Substantia nigra (tissue), 51 donors: ENCODE measurements at places on chromosomes 4 and X.
A peak's percentile ranks its signal among the peaks of the same experiment; 100 is the strongest.

GRCh38 chr4:145828802-145829485 is 109.7 kb downstream of the ZNF827 start:
- DNase-seq, result no peak

- DNase-seq, result no peak
Measured at GRCh38 chr4:130335417-130336194, 1239.7 kb downstream of the C4orf33 start.

- DNase-seq, result no peak
Measured at GRCh38 chr4:159593681-159594080, 490.8 kb downstream of the RAPGEF2 start.

- DNase-seq, result no peak
Measured at GRCh38 chr4:68451246-68452211, 4.3 kb downstream of the TMPRSS11E start.

GRCh38 chr4:87250294-87250693 is 29.9 kb upstream of the KLHL8 start:
- no peak for DNase-seq

DNA sequence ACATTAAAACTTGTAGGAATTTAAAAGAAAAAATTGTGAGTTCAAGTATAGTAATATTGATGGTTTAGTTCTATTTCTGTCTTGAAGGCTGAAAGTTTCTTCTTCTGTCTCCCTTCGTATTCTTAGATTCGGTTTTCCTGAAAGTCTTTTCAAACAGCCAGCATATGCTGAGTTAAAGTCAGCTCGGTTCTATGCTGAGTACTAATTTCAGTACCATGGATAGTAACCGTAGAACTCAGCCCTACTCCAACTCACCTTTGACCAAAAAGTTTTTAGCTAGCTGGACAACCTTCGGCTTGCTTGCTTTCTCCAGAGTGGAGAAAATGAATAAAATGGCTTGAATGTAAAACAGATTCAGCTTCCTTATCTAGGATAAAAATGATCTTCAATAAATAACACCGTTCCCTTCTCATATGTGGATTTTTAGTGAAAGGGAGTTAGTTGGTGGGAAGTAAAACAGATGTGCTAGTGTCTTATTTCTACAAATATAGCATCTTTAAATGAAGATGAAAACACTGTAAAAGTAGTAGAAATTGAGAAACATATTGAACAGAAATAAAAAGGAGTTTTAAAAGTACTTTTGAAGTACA is 5.2 kb downstream of the POU4F2 start:
- DNase-seq, result no peak

DNA sequence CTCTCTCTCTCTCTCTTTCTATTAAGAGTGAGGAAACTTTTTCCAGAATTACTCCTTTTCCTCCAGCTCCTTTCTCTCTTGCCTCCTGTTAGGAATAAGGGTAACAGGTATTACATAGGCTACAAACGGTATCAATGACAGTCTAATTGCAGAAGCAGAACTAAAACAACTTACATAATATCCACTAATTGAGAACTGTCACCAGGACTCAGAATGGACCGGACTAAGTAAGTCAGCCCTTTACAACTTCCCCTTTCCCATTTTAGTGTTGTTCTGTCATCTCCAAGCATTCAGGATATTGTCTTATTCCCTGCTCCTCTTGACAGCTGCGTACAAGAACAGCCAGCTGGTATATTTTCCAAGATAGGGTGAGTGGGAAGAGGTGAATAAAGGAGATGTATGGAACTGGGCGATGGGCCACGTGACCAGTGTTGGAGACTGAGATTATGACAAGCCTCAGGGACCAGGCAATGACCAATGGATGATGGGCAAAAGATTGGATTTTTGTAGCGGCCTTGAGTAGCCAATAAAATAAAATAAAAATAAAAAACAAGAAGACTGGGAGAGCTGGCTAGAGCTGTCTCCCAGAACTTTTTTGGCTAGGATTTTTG is 2.3 kb upstream of the FNIP2 start:
- no peak for DNase-seq

DNA sequence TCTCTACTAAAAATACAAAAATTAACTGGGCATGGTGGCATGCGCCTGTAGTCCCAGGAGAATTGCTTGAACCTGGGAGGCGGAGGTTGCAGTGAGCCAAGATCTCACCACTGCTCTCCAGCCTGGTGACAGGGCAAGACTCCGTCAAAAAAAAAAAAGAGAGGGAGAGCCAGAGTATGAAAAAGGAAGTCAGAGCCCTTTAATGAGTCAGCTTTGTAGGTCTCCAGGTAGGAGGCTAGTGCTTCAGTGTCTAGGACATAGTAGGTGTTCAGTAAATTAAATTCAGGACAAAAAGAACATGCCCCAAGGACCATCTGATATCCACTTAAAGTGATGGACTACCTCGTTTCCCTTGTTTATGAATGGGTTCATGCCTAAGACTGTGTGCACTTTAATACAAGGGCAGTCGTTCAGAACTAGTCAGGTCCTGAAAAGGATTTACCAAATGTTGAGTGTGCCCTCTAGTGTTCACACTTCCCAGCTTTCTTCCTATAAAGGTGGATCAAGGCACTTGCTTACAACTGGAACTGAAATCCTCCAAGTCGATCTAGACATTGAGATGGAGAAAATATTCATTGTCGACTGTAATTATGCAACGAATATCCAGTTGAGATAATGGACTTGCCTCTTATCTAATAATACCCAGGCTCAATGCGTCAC is 29.0 kb downstream of the F9 start:
- peak; percentile 17 for DNase-seq

DNA sequence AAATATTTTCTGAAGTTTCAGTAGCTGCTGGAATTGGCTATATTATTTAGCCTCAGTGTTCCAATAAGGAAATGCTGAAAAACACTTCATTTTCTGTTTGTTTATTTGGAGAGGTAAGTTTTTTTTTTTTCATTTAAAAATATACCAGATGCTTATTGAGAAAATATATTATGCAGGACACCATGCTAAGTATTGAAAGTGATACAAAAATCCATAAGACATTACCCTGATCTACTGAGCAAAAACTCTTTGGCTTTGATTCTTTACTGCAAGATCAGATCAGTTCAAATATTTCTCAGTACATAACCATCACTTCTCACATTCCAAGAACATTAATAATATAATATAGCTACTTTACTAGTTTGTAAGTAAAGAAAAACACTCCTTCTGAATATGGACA is 123.4 kb upstream of the PACRGL start:
- DNase-seq, result no peak
